ENCODE measurements at places on chromosomes 1 and 21.

DNA sequence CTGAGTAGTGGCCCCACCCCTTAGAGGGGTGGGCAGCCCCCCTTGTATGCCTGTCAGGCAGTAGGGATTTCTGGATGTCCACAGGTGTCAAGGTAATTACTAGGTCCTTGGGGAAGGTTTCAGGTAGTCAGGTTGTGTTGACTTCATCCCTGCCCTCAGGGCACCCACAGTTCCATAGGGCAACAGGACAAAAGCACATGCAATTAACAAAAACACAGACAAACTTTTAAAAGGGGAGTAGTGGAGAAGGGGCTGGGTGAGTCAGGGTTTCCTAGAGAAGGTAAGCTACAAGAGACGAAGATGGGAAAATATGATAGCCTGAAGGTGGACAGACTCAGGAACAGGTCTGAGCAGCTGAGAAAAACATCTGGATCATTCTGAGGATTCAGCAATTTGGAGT lies 14.1 kb downstream of the KRTCAP2 start:
- DNase-seq = no peak

DNA sequence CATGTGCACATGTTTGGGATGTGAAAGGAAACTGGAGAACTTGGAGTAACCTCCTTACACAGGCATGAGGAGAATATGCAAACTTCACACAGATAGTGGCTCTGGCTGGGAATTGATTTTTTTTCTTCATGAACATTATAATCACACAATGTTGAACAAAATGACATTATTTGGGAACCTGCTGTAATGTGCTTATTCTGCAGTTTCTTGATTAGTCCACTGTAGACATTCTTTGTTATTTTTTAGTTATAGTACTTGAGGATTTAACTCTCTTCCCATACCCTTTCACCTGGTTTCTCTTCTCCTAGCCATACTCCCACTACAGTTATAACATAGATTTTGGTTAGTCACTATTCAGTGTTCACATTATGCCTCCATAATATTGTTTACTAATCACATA lies 68.3 kb downstream of the ATG4C start:
- DNase-seq = no peak

- no peak for DNase-seq
Observed at GRCh38 chr21:39616211-39616772, 3.6 kb downstream of the B3GALT5 start.

- peak; percentile 65 for DNase-seq
Observed at GRCh38 chr1:33470495-33471012, 1.9 kb upstream of the ZSCAN20 start.

DNA sequence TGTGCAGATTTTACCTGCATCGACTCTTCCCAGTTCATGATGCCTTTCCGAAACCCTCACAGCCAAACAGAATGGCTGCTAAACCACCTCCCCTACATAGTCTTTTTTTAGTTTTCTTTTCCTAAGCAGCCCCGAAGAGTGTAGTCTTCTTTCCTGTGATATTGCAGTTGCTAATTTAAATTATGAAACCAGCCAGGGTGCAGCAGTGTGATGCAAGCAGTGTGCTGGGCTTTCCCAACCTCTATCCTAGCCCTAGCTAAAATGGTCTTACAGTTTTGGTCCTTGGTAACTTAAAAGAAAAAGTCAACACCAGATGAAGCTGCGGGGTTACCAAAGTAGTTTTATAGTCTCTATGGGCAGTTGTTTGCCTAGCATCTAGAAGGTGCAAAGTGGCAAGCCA lies 82.0 kb upstream of the GCLM start:
- no peak for DNase-seq

GRCh38 chr1:15355968-15356625 lies 53.6 kb upstream of the EFHD2 start:
- no peak for DNase-seq

- DNase-seq = no peak
Observed at GRCh38 chr1:94592571-94592920, 51.0 kb upstream of the F3 start.

DNA sequence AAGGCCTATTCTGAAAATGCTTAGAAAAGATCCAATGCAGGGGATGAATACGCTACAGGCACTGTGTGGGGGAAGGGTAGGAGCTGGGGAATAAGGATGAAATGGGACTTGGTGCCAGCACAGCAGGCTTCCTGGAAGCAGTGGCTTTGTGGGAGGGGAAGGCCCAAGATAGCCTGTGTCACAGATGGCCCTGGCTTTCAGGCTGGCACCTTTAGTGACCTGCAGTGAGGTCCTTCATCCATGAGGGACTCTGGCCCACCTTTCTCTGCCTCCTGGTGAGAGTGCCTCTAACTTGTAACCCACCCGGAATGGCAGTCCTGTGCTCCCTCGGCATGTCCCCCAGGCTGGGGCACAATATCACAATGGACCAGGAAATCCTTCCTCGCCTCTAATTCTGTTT lies 919 bp downstream of the CHI3L1 start:
- DNase-seq = no peak

- DNase-seq = no peak
Observed at GRCh38 chr1:92951141-92951582, 10.1 kb downstream of the DIPK1A start.

DNA sequence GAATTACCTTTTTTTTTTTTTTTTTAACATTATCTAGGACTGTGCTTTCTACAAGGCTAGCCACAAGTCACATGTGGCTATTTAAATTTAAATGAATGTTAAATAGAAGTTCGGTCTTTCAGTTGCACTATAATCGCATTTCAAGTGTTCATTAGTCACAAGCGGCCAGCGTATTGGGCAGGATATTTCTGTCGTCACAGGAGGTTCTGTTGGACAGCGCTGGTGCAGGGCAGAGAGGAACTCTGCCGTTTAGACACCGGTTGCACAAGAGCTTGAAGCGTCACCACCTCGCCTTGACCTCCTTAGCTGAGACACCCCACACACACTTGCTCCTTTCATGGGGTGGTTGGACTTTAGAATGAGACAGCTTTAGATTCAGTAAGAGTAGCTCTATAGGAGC lies 64.1 kb downstream of the BACE2 start:
- no peak for DNase-seq

DNA sequence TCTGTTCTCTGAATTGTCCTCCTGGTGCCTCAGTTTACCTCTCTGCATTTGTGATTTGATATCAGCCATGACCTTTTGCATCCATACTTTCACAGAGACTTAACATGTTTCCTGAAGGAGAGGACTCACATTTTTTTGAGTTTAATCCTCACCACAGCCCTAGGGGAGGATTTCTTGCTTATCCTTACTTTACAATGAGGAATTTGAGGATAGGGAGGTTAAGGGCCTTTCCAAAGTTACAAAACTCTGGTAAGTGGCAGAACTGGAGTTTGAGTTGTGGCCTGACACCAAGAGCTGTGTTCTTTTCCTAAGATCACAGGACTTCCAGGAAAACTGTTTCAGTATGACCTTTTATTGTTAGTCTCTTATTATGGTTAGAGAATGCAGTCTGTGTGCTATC lies 34.2 kb downstream of the TNFRSF8 start:
- DNase-seq = no peak

- no peak for DNase-seq
Observed at GRCh38 chr1:157359314-157360022, 192.8 kb downstream of the FCRL5 start.

DNA sequence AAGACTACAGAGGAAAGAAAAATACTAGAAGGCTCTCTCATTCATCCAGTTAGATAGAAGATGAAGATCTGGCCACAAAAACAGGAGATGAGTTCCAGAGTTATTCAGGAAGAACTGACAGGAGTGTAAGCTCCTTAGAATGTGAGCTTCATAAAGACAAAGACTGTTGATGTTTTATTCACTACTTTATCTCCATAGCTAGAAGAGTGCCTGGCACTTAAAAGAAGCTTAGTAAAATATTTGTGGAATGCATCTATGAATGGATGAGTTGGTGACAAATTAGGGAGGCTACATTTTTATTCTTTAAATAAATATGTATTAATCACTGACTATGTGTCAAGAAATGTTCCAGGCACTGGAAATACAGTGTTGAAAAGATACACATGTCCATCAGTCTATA lies 13.8 kb downstream of the CLDN17 start:
- DNase-seq = no peak

- DNase-seq = no peak
Observed at GRCh38 chr1:198564716-198565115, 24.2 kb upstream of the ATP6V1G3 start.

- no peak for DNase-seq
Observed at GRCh38 chr21:45447821-45448220, 42.9 kb downstream of the COL18A1 start.

GRCh38 chr1:246462986-246463385 lies 44.1 kb downstream of the SMYD3 start:
- no peak for DNase-seq

DNA sequence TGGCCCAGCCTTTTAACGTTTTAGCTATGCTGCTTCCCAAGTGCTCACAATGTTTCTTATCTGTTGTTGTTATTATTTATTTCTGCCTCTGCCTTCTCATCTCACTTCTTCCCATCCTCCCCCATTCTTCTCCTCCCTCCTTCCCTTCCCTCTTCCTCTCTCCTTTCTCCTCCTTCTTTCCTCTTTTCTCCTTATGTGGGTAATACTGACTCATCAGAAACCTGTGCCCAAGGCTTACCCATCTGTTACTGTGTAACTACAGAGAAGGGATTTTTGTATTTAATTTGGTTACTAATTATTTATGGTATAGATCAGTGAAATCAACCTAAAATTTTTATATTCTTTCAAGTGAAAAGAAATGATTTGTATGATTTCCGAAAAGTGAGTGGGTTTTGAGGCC lies 120.3 kb downstream of the KCNK2 start:
- DNase-seq = no peak

- DNase-seq = no peak
Observed at GRCh38 chr21:36966821-36967768, 626 bp upstream of the HLCS start.

GRCh38 chr1:83996621-83997020 lies 2.3 kb downstream of the TTLL7 start:
- no peak for DNase-seq

DNA sequence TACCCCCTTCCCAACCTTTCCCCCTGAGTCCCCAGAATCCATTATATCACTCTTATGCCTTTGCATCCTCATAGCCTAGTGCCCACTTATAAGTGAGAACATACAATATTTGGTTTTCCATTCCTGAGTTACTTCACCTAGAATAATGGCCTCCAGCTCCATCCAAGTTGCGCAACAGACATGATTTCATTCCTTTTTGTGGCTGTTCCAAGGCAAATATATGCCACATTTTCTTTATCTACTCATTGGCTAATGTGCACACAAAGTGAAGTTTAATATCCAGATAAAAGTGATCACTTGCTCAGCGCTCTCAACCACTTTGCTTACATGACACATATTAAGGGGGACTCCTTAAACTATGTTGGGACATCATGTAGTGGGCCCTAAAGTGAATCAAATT lies 72.4 kb upstream of the TIAM1 start:
- no peak for DNase-seq

DNA sequence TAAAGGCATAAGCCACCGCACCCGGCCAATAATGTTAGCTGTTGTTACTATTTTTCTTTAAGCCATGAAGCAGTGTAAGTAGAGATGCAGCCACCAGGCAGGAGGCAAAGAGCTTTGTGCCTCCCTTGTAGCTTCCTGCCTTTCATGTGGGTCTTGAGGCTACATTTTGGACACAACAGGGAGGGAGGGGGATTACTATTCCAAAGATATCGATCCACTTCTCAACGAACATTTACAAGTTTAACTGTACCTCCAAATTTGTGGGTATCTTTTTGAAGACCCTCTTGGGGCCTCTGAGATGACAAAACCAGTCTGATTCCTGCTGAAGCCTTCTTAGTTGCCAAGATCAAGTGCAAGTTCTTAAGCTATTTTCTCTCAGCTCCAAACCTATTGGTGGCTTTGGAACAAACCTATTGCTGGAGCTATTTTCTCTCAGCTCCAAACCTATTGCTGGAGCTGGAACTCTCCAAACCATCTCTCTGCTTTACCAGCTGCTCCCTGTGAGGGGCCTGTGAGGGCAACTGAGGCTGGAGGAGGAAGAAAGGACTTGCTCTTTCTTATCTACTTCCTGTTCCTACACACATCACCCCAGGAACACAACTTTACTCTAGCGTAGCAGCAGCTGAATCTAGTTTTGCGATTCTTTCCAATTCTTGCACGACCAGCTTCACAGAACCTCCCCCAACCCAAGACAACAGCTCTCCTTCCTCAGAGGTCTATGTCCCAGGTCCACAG lies 16.1 kb upstream of the RCAN3 start:
- no peak for DNase-seq

- DNase-seq = peak; percentile 34
Observed at GRCh38 chr1:224736619-224737352, 120.7 kb downstream of the CNIH3 start.

DNA sequence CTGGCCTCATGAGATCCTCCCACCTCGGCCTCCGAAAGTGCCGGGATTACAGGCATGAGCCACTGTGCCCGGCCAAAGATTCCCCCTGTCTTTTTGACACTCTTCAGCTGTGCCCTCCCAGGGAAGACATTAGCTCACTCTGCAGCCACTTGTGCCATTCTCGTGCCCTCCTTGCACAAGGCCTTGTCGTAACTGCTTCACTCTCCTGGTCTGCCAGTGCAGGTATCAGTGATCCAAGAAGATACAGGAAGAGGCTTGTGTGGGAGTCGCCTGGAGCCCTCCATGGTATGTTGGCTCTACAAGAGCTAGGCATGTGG lies 22.0 kb upstream of the WDR26 start:
- DNase-seq = no peak

- DNase-seq = no peak
Observed at GRCh38 chr1:108070662-108071061, 105.7 kb upstream of the VAV3 start.

DNA sequence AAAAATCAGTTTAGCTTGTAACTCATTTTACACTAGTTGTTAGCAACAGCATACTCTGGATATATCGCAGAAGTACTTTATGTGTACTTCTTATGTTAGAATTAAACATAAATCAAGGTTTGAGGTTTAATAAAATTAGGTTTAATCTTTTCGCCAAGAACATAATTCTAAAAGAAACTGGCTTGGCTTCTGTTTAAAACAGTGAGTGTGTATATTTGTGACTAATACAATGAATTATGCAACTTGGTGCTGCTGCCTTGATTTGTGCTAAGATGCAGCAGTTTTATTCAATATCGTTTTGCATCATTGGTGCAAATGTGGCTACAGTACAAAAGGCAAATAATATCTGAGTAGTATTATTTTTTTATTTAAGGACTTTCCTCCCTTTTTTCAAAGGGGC lies 44.8 kb downstream of the USP25 start:
- DNase-seq = peak; percentile 72

DNA sequence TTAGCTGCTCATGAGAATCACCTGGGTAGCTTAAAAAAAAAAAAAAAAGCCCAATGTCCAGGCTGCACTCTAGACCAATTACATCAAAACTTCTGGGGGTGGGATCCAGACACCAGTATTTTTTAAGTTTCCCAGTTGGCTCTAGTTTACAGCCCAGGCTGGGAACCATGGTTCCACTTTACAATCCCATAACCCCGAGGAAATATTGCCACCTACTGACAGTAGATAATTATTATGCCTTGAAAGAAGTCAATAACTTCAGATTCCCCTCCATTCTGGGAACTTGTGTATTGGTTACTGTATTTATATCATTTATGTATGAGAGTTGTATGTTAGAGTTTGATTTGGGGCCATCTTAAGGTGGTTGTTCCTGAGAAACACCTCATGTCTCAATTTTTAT lies 100.2 kb downstream of the SPATA46 start:
- DNase-seq = peak; percentile 8

GRCh38 chr1:230797376-230797920 lies 50.3 kb downstream of the CAPN9 start:
- no peak for DNase-seq

GRCh38 chr1:243378669-243379068 lies 122.8 kb downstream of the SDCCAG8 start:
- DNase-seq = no peak
